NCI-H1048 (cell line): ENCODE measurements at places on chromosomes 7 and 10.

DNA sequence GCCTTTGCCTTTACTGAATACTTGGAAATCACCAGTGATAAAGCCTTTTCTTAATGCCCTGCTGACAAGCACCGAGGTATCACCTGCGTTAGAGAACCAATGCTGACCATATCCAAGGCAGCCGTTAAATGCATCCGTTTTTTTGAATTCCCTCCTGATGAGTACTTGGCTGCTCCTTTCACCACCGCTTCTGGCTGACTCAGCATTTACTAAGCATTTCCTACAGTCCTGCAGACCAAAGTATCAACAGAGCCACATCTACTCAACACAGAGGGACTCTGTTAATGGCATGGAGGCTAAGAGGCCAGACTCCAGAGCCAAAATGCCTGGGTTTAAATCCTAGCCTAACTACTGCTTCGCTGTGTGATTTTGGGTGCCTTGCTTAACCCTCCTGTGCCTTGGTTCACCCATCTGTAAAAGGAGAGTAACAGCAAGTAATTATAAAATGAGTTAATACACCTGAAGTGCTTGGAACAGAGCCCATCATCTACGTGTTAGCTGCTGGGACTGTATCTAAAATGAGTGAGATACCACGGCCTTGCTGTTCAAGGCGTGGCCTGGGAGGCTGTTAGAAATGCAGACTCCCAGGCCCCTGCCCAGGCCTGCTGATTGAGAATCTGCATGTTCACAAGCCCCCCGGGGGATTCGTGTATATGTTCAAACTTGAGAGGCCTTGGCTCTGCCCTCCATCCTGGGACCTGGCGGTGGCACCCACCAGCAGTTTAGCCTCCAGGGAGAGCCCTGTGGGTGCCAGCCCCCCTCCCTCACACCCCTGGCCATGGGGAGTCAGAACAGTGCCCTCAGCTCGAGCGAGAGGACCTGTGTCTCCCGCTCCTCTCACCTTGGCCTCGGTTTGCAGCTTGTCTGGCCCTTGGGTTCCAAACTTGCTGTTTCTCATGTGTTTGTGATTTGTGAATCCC lies 30.8 kb upstream of the EFCAB10 start:
- DNase-seq, result no peak

DNA sequence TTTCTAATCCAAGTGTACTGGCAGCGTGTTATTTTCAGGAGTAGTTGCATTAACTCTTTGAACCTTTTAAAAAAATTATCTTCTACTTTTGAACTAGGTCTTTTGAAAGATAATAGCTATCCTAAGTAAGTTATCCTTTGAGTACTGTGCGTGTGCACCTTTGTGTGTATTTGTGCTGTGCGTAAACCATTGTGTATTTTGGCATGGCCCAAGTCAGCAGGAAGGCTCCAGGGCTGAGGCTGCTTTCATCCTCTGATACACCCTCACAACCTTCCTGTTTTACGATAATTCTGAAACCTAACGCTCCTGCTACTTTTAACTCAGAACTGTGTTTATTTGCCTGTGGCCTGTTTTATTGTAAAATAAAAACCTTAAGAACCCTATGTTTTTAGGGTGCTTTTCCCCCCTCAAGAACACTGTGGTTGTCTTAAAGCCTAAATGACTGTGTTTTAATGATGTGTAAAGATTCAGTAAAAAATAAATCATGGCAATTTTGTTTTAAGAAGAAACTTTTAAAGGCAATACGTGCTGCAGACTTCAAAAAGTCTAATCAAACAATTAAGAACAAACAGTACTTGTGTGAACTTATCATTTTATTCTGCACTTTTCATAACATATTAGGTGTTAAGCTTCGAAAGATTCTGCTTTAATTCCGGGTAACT lies 57.5 kb downstream of the HDAC9 start:
- no peak for DNase-seq

DNA sequence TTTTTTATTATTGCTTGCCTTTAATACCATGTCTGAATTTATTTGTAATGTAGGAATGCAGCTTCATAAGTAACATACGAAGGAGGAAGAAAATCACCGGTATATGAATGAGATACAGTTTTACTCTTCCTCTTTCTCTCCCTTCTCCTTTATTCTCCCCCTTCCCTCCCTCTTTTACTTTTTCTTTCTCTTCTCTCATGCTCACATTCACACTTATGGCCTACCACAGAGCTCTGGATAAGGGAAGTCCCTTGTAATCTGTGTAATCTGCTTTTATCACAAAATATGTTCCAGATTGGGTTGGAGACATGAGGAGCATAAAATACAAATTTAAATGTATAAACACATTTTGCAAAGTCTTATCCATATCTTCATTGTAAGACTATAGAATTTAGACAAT lies 59.4 kb downstream of the MDFIC start:
- no peak for DNase-seq

- no peak for DNase-seq
Measured at GRCh38 chr7:101140746-101141382, 13.4 kb upstream of the AP1S1 start.

GRCh38 chr10:7184660-7185366 lies 226.0 kb downstream of the SFMBT2 start:
- no peak for DNase-seq

DNA sequence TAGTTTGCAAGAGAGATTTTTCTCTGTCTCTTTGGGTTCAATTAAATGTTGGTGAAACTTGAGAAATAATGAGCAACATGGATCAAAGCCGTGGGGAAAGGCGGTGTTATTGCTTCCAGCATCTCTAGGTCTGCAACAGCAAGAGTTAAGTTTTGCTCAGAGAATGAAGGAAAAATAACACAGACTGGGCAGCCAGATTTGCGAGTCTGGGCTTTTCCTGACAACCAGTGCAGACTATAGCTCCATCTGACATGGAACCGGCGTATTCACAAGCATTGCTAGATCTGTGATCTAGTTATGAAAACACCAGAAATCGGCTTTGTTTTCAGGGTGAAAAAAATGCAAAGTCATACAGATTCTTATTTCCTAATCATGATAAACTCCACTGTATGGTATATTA lies 110.4 kb downstream of the CAMK1D start:
- DNase-seq, result no peak

DNA sequence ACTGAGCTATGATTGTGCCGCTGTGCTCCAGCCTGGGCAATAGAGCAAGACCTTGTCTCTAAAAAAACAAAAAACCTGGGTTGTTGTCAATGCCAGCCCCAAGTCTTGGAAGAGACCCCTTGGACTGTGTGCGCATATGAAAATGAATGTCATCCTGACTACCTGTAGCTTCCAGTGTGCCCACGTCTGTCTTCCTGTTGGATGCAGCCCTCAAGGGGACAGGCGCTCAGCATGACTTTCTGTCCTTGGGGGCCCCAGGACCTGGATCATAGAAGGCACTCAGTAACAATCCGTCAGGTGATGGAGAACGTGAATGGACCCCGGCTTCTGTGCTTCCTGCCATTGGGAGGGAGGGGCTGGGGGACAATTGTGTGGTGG lies 9.0 kb downstream of the PRF1 start:
- DNase-seq, result no peak

DNA sequence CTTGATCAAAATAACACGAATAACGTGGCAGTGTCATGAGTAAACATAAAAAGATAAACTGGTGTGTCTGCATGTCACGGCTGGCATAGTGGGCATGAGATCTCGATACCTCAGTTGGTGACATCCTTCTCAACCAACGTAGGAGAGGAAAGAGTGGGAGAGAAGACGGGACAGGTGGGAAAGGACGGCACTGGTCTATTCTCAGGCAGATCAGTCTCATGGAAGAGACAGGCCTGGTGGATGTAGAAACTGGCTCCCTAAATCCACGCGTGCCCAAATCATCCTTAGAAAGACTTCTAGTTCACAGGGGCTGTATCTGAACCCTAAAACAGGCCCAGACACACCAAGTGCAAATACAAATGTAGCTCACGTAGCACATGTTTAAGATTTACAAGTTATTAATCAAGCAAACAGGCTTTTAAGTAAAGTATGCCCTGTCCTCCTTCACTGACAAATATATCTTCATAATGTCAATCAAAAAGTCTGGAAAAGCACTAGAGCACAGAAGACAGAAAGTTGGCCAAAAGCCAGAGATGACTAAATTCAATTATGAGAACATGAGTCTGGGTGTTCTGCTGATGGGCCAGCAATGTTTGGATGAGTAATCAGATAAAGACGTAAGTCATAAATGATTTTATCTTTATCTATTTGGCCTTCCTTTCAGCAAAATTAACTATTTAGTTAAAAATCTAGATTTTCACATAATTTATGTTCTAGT lies 56.3 kb downstream of the SFMBT2 start:
- DNase-seq, result no peak

DNA sequence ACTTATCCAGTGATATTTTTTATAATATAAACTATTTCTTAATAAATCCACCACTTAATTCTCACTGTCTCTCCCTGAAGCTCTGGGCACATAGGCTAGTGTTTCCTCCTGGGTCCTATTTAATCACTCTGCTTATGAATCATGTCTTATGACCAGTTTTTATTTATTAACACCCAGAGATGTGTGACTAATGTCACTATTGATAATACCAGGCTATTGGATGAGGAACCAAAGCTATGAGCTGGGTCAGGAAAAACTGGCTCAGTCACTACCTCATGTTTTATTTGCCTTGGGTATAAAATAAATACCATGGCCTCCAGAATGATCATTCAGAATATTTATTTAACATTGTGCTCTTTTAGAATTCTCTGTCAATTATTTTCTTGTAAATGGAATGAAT lies 5.2 kb downstream of the SEMA3E start:
- no peak for DNase-seq

GRCh38 chr7:105830405-105831301 lies 45.7 kb downstream of the ATXN7L1 start:
- DNase-seq, result no peak

- no peak for DNase-seq
Measured at GRCh38 chr7:97418312-97418711, 300.8 kb downstream of the SDHAF3 start.

DNA sequence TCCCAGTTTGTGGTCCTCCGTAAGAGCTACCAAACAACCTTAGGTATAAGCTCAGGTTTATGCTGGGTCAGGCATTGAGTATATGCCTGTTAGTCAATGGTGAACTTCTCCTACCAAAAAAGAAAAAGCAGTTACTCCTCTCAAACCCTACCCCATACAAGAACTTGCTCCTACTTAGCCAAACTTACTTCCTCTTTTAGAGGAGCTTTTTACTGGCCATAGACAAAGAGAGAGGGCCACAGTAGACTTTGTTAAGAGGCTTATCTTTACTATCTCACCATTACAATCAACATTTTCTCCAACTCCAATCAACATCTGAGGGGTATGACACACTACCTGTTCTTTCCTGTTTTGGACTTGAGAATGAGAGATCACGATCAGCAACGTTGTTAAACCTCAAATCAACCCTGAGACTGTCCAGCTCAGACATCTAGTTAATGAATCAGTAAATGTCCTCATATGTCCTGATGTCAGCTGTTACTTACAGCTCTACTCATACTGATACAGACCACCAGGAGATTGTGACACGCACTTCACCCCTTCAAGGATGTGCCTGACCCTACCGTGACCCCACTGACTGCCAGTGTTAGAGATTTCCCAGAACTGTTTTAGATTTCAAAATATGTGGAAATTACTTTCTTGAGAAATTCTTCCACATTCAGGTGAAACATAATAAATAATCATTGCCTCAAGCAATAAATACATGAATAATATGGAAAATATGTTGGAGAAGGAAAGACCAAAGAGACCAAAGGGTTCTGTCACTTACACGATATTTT lies 18.4 kb upstream of the CCDC71L start:
- no peak for DNase-seq

GRCh38 chr7:27192546-27193334 lies 7.2 kb downstream of the HOXA13 start:
- no peak for DNase-seq

- no peak for DNase-seq
Measured at GRCh38 chr7:74584160-74584954, 73.2 kb upstream of the GTF2I start.

DNA sequence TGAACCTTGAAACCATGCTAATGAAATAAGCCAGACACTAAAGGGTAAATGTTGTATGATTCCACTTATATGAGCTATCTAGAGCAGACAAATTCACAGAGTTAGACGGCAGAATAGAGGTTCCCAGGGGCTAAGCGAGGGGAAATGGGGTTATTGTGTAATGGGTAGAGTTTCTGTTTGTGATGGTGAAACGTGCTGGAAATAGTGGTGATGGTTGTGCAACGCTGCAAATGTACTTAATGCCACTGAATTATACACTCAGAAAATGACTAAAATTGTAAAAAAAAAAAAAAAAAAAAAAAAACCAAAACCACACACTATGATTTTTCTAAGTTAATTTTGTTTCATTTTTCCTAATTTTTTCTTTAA lies 30.0 kb downstream of the SFXN4 start:
- no peak for DNase-seq

DNA sequence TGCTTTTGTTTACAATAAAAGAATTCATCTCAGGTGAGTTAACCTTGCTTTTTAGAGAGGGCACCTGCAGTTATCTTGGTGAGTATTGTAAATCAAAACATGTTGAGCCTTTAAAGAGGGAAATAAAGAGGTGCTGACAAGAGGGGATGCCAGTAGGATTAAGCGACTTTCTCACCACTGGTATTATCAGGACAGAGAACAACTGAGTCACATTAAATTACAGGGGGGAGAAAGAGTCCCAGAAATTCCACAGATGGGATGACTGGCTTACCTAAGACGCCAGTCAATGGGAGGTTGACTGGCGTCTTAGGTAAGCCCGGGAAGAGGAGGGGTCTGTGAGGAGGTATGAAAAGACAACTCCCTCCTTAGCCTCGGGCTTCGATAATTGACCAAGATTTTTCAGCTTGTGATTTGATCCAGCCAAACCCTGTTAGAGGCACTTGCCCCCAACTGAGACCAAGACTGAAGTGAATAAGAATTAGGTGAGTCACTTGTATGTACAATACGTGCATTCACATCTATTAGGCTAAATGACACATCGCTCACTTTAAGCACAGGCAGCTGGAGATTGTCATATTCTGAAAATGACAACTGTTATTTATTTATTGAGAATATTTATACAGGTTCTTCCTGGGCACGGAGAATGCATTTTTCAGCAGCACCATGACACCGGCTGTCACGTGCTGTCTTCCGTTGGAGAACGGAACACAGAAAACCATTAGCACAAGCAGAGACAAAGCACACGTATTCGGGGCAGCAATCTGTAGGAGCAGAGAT lies 117.6 kb downstream of the SEM1 start:
- no peak for DNase-seq

DNA sequence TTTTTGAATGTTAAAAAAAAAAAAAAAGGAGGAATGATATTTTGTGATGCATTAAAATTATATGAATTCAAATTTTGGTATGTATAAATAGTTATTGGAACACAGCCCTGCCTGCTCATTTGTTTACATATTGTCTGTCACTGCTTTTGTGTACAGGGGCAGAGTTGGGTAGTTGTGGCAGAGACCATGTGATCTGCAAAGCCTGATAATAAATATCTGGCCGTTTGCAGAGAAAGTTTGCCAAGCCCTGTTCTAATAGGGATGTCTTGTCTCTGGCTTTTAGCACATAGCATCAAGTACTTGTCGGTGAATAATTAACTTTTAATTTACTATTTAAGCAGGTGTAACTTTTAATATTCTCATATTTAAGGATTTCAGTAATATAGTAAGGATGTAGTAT lies 19.8 kb downstream of the TSPAN13 start:
- no peak for DNase-seq

- DNase-seq, result no peak
Measured at GRCh38 chr7:131803816-131804215, 247.4 kb upstream of the PODXL start.

GRCh38 chr7:5238500-5238899 lies 44.2 kb upstream of the SLC29A4 start:
- no peak for DNase-seq

GRCh38 chr7:130500910-130501309 lies 9.0 kb downstream of the MEST start:
- DNase-seq, result no peak

GRCh38 chr7:55260171-55260570 lies 105.0 kb upstream of the LANCL2 start:
- DNase-seq, result no peak
